ENCODE measurements at places on chromosomes 11 and 22. TPM values are rescaled to one million over a fixed set of nuclear protein-coding genes. Genes with fewer than 3 reads are reported as not detected.

DNA sequence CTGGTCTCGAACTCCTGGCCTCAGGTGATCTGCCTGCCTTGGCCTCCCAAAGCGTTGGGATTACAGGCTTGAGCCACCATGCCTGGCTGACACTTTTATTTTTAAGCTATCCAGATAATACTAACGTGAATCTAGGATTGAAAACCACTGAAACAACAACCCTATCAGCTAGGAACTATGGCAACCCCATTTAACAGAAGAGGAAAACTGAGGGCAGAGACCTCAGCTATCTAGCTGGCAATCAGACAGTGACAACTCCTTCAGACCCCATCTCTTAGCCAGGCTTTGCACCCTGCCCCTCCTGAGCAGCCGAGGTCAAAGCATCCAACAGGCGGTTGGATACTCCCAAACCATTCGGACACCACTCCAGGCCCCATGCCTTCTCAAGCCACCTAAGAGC, 14.1 kb downstream of the ABTB2 start:
- DNase-seq = no peak

DNA sequence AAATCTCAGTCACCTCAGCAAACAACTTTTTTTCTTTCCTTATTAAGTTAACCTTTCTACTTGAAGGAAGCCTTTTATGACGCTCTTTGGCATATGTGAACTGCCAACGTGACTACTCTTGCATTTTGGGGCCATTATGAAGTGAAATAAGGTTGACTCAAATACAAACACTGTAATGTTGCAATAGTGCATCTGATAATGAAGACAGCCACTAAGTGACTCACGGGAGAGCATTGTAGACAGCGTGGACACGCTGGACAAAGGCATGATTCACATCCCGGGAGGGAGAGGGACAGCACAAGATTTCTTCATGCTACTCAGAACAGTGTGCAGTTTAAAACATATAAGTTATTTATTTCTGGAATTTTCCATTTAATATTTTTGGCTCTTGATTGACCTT, 560.8 kb downstream of the ETS1 start:
- DNase-seq = no peak

DNA sequence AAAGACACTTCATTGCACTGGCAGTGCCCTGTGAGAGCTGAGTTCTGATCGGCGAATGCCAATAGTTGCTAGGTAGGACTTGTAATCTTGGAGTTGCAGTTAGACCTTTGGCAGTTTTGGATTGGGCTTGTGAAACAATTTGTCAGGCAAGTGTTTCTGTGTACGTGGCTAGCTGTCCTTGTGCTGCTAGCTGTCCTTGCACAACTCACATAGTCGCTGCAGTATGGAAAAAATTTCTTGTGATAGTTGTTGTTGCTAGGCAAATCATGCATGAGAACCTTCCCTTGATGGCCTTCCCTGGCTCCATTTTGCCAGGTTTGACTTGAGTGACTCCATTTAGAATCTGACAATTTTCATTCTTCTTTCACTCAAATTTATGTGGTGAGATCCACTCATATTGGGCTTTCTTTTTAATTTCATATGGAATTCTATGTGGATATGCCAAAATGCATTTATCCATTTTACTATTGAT, 140.7 kb downstream of the APIP start:
- no peak for DNase-seq

DNA sequence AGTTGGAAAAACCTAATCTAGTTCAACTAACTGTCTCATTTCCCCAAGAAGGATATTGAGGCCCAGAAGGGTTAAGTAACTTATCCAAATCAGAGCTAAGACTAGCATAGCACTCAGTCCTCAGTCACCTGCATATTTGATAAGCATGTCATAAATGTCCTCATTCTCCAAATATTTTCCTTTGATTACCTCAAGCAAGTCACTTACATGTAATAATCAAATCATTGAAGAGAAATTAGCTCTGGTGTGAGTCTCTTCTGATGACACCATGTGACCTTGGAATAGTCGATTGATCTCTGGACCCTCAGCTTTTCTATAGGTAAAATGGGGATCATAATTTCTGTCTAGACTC, 48.8 kb upstream of the PICALM start:
- DNase-seq = no peak

DNA sequence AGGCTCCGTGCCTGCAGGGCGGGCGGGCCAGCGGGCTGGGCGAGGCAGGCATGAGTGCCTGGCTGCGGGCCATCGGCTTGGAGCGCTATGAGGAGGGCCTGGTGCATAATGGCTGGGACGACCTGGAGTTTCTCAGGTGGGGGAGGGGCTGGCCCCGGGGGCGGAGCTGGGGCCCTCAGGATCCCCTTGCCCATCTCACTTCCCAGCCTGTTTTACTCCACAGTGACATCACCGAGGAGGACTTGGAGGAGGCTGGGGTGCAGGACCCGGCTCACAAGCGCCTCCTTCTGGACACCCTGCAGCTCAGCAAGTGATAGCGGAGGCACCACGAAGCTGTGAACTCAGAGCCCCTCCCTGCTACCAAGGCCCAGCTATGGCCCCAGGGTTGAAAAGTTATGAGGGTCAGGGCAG, 5.9 kb downstream of the PHOX2A start:
- DNase-seq = no peak

- DNase-seq = no peak
Observed at GRCh38 chr11:8201644-8202365, 33.0 kb upstream of the RIC3 start.

- DNase-seq = no peak
Observed at GRCh38 chr11:121341609-121342008, 49.0 kb downstream of the SC5D start.

GRCh38 chr22:23856721-23857605, 712 bp upstream of the SLC2A11 start:
- no peak for DNase-seq

DNA sequence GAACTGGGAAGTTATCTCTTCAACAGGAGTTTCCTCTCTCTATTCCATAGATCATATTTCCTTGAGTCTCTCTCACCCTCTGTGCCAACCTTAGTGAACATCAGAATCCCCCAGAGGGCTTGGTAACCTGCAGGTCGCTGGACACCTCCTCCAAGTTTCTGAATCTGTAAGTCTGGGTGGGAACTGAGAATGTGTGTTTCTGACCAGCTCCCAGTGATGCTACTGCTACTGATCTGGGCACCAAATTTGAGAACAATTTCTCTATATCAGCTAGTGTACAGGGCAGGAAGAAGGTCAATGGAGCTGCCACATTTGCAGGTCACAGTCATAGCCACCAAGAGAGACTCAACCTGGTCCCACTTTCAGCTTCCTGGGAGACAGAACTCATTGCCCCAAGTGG, 62.9 kb downstream of the RCN1 start:
- no peak for DNase-seq

DNA sequence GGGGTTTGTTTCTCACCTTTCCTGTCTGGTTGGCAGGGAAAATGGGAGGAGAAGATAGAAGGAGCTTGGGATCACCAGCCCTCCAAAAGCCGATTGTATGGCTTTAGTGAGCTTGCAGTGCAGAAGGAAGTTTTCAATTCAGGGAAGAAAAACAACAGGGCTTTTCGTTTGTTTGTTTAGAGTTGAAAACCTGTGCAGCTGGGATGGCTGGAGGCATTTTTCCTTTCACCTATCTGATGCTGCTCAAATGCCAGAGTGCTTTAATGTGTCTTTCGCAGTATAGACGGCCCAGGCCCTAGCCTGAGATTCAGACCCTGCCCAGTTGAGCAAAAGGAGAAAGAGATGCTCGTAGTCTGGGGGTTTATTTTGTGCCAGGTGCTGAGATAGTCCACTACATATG, 87.9 kb downstream of the INSC start:
- no peak for DNase-seq

- DNase-seq = no peak
Observed at GRCh38 chr11:32435511-32435941, at the start of gene WT1. WT1 (minus strand) TSS chr11:32435539.

- no peak for DNase-seq
Observed at GRCh38 chr11:118635237-118635591, 27.8 kb downstream of the PHLDB1 start.

DNA sequence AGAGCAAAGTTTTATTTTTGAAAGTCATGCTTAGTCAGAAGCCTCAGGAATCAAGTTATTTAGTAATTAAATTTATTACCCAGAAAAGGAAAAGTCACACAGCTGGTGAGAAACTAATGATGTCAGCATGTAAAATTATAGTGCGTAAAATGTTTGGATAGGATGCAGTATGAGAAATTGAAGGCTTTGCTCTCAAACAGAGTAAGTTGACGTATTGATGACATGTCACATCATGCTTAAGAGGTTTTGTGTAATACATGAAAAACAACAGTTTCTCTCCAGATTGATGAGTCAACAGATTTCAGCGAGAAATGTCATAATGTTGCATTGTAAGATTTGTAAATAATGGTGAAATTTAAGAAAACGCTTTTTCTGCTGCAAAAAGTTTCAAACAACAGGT, 769.8 kb downstream of the METTL15 start:
- no peak for DNase-seq

GRCh38 chr11:43576320-43576802, 104.2 kb upstream of the HSD17B12 start:
- DNase-seq = no peak

DNA sequence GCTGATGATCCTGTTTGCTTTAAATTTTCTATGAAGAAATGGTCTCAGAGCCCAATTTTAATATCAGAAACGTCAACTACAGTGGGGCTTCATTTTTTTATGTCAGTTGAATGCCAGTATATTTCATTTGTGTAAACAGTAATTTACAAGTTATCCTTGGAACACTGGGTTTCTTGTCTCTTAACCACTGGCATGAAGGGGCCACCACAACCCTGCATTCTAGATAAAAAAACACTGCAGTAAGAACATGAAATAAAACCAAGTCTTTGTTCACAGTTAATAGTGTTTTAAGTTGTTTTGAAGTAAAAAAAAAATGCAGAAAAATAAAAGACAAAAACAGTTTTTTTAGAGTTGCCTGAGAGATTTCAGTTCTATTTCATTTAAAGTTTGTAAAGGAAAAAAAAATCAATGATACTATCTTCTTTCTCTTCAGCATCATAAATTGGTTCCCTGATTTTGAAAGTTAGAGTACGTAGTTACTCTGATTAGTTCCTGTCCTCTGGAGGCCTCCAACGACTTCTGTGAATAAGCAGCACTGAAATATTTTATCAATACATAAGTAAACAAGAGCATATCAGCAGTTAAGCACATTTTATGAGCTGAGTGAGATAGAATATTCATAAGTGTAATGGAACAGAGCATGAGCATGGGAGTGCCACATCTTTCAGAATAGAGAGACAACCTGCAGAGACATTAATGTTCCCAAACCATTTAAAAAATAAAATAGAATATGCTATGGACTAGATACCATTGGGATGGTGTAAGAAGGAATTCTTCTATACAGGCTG, 7.8 kb upstream of the DDI1 start:
- DNase-seq = no peak

DNA sequence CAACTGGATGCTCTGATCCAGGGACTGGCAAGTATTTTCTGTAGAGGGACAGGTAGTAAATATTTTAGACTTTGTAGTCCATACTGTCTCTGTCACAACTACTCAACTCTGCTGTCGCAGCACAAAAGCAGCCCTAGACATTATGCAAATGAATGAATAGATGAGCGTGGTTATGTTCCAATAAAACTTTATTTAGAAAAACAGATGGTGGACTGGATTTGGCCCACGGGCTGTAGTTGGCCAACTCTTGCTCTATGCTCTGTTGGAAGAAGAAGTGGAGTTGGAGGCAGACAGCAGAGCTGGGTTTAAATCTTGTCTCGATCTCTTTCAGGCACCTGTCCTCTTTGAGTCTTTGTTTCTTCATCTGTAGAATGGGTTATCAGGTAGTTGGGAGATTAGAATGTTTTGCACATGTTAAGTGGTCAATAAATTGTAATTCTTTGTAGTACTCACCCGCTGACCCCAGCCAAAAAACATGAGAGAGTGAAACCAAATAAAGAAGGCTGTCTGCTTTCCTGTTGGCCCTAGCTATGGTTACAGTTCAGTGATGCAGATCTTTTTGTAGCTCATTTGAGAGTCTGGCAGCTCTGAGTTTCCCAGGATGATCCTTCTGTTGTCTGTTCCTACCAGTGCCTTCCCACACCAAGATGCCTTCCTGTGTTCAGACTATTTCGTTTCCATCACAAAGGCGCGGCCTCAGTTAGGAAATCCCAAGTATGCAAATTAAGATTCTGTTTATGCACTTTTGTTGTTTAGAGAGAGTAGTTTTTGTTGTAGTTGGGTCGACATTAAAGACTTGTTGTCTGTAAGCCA, 198.1 kb upstream of the SEZ6L start:
- no peak for DNase-seq

- DNase-seq = no peak
Observed at GRCh38 chr11:108538022-108538424, 39.8 kb upstream of the POGLUT3 start.

DNA sequence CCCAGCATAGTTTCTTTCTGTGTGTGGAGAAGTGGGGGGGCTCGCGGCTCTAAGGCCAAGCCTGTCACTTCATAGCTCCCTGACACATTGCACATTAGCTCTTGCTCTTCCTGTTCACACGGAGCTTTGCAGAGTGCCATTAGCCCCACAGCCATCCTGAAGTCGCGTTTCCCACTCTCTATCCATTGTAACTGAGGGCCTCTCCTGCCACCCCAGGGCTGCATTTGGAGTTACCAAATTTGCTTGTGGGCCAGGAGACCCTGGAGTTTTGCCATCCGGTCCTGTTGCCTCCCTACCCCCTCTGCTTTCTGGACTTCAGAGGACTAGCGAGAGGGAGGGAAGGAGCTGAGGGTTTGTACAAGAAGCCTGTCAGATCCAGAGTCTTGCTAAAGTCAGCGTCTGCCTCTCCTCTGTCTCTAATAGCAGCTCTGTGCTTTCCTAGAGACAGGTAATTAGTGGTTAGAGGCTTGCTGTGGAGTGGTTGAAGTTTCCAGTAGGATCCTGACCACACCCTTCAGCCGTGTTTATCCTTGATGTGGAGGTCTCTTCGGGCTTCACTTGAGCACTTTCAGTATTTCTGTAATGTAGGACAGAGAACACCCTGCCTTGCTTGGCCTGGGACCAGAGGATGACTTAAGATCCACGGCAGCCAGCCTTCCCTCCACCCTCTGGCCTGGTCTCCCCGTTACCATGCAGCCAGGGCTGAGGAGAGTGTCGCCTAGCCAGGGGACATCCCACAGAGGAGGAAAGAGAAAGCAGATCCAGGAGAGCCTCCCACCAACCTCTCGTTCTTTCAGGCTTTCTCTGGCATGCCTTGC, 14.1 kb downstream of the DCPS start:
- DNase-seq = no peak

PRRG4 gene
- 3.0 TPM for total RNA-seq

USH1C gene
- total RNA-seq = not detected

CST6 gene
- total RNA-seq = 4.4 TPM

TSPAN32 gene
- total RNA-seq = 1.9 TPM

CDC42BPG gene
- not detected for total RNA-seq

NOX4 gene
- total RNA-seq = 125 TPM

TENM4 gene
- 11.9 TPM for total RNA-seq

BCR gene
- 216 TPM for total RNA-seq

APOBEC3H gene
- not detected for total RNA-seq

SPI1 gene
- total RNA-seq = 98.2 TPM

KRTAP5-7 gene
- total RNA-seq = not detected

SCGB1A1 gene
- total RNA-seq = not detected

IGSF9B gene
- total RNA-seq = 162 TPM

KRTAP5-2 gene
- not detected for total RNA-seq

TH gene
- total RNA-seq = not detected
